ENCODE measurements at places on chromosomes 12 and 14. TPM values are rescaled to one million over a fixed set of nuclear protein-coding genes. Genes with fewer than 3 reads are reported as not detected.

DNA sequence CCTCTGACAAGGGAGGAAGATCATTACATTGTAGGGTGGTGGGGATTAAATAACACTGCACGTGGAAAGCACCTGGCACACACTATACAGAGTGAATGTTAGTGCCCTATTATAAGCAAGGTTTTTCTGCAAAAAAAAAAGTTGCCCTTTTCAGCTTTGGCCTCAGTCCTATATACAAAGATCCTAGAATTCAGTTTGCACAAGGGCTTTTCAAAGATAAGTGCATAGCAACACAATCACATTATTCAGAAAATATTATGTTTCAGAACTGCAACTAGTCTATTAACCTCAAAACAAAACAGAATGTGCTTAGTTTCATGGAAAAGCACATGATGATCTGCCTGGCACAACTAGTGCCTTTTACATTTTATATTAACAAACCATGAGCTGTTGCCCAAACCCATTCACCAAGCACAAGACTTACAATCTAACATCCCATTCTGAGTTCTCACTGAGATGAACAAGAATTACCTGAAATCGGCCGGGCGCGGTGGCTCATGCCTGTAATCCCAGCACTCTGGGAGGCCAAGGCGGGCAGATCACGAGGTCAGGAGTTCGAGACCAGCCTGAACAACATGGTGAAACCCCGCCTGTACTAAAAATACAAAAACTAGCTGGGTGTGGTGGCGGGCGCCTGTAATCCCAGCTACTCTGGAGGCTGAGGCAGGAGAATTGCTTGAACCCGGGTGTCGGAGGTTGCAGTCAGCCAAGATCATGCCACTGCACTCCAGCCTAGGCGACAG, 1.8 kb downstream of the TM7SF3 start:
- DNase-seq, result no peak

- no peak for DNase-seq
Measured at GRCh38 chr12:105433804-105434203, 103.3 kb downstream of the C12orf75 start.

DNA sequence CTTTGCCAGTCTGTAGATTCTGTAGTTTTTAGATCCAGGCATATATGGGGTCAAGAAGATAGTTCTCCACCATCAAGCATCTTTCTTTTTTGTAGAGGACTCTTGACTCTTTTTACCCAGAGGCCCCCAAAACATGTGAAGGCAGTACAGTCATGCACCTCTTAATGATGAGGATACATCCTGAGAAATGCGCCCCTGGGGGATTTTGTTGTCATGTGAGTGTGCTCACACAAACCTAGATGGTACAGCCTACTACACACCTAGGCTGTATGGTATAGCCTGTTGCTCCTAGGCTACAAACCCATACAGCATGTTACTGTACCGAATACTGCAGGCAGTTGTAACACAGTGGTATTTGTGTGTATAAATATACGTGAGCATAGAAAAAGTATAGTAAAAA, 23.0 kb downstream of the EVL start:
- no peak for DNase-seq

GRCh38 chr12:92466391-92467305, 236.1 kb upstream of the PLEKHG7 start:
- DNase-seq, result no peak

GRCh38 chr12:93536766-93537488, 35.5 kb upstream of the SOCS2 start:
- DNase-seq, result no peak

GRCh38 chr12:8697120-8697475, 693 bp upstream of the RIMKLB start:
- no peak for DNase-seq

DNA sequence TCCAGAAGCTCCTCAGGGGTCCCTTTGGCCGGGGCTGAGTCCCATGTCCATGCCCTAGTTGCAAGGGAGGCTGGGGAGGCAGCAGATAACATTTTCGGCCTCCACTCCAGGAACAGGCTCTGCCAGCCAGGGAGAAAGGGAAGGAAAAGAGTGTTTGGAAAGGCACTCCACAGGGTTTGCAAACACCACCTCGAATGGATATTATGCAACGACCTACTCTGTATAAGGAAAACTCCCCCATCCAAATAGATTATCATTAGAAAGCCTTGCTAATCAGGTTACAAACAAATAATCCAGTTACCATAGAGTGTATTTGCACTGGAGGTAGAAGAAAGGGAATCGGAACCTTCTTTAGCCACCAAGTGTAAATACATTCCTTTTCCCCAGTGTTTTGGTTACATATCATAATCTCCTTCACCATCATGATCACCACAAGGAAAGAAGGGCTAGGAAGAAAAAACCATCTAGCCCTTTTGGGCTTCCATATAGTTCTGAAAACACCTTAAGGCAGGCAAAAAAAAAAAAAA, 40.4 kb downstream of the TMCC3 start:
- DNase-seq, result no peak

GRCh38 chr14:69086537-69086936, 66.4 kb downstream of the DCAF5 start:
- DNase-seq, result no peak

DNA sequence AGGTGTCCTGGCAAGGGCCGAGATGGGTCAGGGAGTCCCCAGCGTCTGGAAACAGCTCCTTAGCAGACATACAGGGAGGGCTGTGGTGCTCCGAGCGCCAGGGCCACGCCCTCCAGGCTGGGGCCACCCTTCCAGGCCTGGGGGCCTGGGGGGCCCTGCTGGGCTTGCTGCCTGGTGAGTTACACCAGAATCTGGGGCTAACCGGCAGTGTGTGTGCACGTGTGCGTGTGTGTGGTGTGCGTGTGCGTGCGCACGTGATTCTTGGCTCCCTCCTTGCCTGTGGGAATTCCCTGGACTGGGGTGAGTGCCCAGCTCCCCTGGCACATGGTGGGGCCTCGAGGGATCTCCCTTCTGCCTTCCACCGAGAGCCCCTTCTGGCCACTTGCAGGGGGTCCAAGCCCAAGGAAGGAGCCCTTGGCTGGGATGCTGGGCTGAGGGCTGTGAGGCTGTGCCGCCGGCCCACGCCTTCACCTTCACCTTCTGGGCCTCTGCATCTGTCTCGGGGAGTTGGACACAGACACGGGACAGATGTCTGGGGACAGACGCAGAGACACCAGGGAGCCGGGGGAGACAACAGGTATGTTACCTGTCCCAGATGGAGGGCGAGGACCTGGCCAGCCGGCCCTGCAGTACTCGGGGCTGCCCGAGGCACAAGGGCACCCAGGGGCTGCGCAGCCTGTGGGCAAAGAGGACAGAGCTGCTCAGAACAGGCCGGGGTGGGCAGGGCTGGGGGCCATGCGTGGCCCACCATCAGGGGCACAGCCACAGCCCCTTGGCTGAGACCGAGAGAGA, 37.2 kb downstream of the BEGAIN start:
- DNase-seq, result no peak

GRCh38 chr14:98906123-98906995, 365.6 kb downstream of the BCL11B start:
- no peak for DNase-seq

DNA sequence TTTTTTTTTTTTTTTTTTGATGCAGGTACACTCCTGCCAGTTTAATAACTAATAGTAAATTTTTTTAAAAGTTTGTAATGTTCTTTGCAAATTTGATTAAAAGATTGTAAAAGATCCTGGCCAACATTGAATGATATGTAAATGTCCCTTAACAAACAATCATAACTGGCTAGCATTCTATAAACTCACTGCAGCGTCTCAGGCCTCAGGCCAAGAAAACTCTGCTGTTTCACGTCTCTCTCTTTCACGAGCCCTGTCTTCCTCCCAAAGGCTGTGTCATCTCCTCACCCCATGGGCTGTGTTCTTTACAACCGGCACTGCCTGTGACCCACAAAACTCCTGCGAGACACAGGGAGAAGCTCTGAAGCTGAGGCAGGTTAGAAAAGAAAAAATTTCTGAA, 103.3 kb downstream of the NUAK1 start:
- peak; percentile 36 for DNase-seq

DNA sequence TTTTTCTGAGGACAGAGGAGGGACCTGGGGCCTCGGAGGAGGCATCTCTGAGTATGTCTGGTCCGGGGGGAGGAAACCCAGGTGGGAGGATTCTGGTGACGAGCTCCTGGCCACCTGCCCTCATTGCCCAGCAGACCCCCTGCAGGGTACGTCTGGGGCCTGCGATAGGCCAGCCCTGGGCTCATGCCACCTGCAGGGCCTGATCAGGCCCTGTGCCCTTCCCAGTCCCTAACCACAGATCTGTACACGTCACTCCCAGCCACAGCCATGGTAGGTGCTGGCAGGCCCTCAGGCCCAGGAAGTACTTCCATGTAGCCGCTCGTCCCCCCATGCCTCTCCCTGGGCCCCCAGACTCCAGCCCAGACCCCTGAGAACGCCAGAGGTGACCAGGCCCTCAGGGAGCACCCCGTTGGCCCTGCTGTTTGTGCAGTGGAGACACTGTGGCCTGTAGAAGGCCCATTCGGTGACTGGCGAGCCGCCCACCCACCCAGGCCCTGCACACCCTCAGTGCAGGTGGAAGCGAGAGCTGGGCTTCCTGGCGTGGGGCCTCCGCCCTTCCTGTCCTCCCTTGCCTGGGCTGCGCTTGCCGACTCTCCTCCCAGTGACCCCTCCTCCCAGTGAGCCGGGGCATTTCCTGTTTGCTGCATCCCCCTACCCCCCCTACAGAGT, 5.7 kb downstream of the INF2 start:
- no peak for DNase-seq

Gene NFATC4
- total RNA-seq, result 13.3 TPM

Gene DTX1
- 2.6 TPM for total RNA-seq

Gene IAPP
- total RNA-seq, result not detected

Gene TCTN2
- total RNA-seq, result 3.1 TPM

Gene OASL
- total RNA-seq, result 0.27 TPM

Gene CIDEB
- total RNA-seq, result 2.4 TPM

Gene GALNT16
- total RNA-seq, result 25.8 TPM

Gene FRS2
- total RNA-seq, result 22.6 TPM

Gene NUMB
- 34.9 TPM for total RNA-seq

Gene HPD
- total RNA-seq, result 1.3 TPM
